ENCODE measurements at places on chromosomes 12 and 14. TPM values are rescaled to one million over a fixed set of nuclear protein-coding genes. Genes with fewer than 3 reads are reported as not detected.

LAG3 gene
- total RNA-seq = 4.7 TPM

HSPB8 gene
- total RNA-seq = 0.58 TPM

KRT6C gene
- total RNA-seq = not detected

PMCH gene
- total RNA-seq = not detected

SFSWAP gene
- 83.3 TPM for total RNA-seq

SLC4A8 gene
- 30.9 TPM for total RNA-seq

GRCh38 chr14:55127460-55127951 lies 1.5 kb upstream of the LGALS3 start:
- no peak for DNase-seq

GRCh38 chr14:22563987-22564386 lies 25.0 kb downstream of the DAD1 start:
- DNase-seq = no peak

- no peak for DNase-seq
These were observed 224.3 kb upstream of the DCN start for GRCh38 chr12:91406920-91407341.

- no peak for DNase-seq
These were observed 242.0 kb downstream of the ADAMTS20 start for GRCh38 chr12:43309959-43310358.

DNA sequence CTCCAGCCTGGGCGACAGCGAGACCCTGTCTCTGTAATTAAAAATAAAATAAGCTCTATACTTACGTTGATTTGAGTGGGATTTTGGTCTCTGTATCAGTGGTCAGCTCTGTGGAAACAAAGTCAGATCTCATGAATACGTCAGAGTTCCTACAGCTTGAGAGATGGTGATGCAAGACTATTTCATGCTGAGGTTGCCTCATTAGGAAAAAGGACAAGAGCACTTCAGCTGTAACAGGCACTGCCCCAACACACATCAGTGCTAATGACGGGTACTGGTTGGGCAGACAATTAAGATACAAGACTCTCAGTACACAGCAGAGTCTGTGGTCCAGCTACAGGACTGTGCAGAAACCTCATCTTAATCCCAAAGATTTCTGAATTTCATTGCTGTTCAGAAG lies 246.4 kb upstream of the AMIGO2 start:
- no peak for DNase-seq

DNA sequence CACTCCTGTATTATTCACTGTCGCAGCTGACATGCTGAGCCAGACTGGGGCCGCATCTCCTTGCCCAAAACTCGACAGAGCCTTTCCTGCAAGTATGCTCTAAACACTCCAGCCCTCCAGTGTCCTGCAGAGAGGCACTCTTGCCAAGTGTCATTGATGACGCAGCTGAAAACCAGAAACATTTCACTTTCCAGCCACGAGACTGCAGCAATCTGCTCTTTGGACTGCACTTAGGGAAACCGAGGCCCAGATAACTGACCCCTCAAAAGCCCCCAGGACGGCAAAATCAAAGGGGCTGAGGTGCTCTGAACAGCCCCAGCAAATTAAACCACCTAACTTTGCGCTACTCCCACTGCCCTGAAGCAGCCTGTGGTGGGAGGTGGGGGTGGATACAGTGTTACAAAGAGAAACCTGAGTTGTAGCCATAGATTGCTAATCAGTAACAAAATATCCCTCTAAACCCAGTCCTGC lies 2.6 kb downstream of the CCDC85C start:
- DNase-seq = no peak

GRCh38 chr14:55965851-55966250 lies 152.4 kb upstream of the PELI2 start:
- no peak for DNase-seq

DNA sequence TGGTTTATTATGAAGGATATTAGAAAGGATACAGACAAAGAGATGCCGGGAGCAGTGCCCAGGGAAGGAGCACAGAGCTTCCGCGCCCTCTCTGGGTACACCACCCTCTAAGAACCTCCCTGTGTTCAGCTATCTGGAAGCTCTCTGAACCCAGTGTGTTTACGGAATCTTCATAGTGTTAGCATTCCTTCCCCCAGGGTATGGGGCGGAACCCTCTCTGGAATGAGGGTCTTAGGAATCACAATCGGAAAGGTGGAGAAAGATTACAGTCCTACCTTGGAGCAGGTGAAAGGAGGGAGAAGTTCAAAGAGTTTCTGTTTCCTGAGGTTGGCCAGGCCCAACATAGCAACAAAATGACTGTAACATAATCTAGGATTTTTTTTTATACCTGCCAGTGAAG lies 6.8 kb upstream of the NUDT4 start:
- no peak for DNase-seq

GRCh38 chr12:58916921-58917511 lies 3.3 kb downstream of the LRIG3 start:
- no peak for DNase-seq

DNA sequence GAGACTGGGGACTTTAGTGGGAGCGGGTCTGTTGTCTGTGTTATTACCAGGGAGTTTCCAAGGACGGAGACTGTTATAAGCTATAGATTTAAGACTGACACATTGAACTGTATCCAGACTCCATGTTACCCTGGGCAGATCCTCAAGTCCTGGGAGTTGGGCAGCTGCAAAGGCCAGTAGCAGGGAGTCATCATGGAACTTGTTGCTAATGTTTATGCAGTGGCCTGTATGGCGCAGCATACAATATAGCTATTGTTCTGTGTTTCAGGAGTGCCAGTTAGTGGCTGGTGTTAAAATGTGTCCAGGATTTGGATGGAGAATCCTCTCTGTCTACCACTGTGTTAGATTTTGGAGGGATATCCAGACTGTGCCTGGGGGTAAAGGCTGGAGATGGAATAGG lies 31.7 kb downstream of the SMOC1 start:
- DNase-seq = no peak

DNA sequence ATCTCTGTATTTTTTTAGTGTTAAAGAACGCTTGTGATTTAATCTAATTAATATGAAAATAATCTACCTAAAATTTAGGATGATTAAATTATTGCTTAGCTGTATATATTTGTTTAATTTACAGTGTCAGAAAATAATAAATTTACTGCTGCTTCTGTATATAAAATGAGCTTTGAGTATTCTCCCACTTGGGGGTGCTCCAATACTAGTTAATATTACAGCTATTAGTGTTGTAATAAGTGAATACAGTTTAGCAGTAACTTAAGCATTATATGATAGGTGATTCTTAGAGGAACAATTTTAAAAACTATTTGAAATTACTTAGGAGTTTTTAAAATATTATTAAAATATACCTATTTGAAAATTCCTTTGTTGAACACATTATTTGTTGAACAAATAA lies 62.2 kb downstream of the PAPOLA start:
- no peak for DNase-seq

DNA sequence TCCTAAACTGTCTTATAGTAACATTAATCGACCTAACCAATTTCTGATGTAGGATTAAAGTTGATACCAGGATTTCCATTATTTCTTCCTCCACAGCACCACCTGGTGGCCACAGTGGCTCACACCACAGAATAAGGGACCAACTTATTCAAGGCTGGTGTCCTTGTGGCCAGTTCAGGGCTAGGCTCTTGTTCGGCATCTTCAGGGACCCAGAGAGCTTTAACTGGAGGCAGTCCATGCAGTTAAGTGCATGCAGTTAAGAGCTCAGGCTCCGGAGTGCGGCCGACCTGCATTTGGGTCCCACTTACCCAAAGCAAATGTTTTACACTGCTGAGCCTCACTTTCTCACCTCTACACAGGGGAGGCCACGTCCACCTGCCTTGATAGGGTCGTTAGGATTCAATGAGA lies 42.0 kb upstream of the GPR68 start:
- DNase-seq = peak; percentile 84

GRCh38 chr14:72777636-72778035 lies 116.3 kb downstream of the DPF3 start:
- no peak for DNase-seq
